ENCODE measurements at places on chromosomes 5 and 9. TPM values are rescaled to one million over a fixed set of nuclear protein-coding genes. Genes with fewer than 3 reads are reported as not detected.

FCN2 gene
- total RNA-seq: not detected

SH3PXD2B gene
- 38.6 TPM for total RNA-seq

ORM2 gene
- total RNA-seq: not detected

CARD6 gene
- total RNA-seq: 11.7 TPM

STPG3 gene
- not detected for total RNA-seq

PCSK1 gene
- 1.6 TPM for total RNA-seq

FAM221B gene
- not detected for total RNA-seq

RAB3C gene
- total RNA-seq: not detected

CBY3 gene
- not detected for total RNA-seq

AHRR gene
- total RNA-seq: 7.6 TPM

PCDHB8 gene
- 0.35 TPM for total RNA-seq

ZFP2 gene
- total RNA-seq: 0.60 TPM

SLC6A19 gene
- total RNA-seq: not detected

PPP2R2B gene
- not detected for total RNA-seq

SLC25A2 gene
- total RNA-seq: 0.23 TPM

SLC34A3 gene
- total RNA-seq: not detected

SNX18 gene
- 112 TPM for total RNA-seq

MAP1B gene
- 145 TPM for total RNA-seq

SYK gene
- total RNA-seq: not detected

HMCN2 gene
- under 0.01 TPM for total RNA-seq

PTPN3 gene
- 2.7 TPM for total RNA-seq

SLC46A2 gene
- total RNA-seq: not detected

ARHGEF28 gene
- total RNA-seq: 26.2 TPM

PDLIM4 gene
- total RNA-seq: 17.3 TPM

CCNI2 gene
- not detected for total RNA-seq

SPINK7 gene
- total RNA-seq: not detected

WNT8A gene
- total RNA-seq: not detected

PCDHB2 gene
- 1.1 TPM for total RNA-seq

UGT3A1 gene
- total RNA-seq: not detected

PRR16 gene
- 3.7 TPM for total RNA-seq

PCDHB15 gene
- total RNA-seq: 0.70 TPM

TMEFF1 gene
- total RNA-seq: 5.0 TPM

C8G gene
- total RNA-seq: not detected
